ENCODE measurements at places on chromosomes 1 and 21. TPM values are rescaled to one million over a fixed set of nuclear protein-coding genes. Genes with fewer than 3 reads are reported as not detected.

PCSK9 gene
- 4.1 TPM for total RNA-seq

EFHD2 gene
- total RNA-seq = 229 TPM

IGSF21 gene
- total RNA-seq = not detected

SYNC gene
- 10.8 TPM for total RNA-seq

CYP4A22 gene
- not detected for total RNA-seq

Measured in A549 treated with DMSO at 1 μM for 4 hours (cell line).